ENCODE measurements at places on chromosomes 12 and 14.
A peak's percentile ranks its signal among the peaks of the same experiment; 100 is the strongest.

- DNase-seq, result no peak
Observed at GRCh38 chr12:131092901-131093603, 139.3 kb downstream of the ADGRD1 start.

- DNase-seq, result no peak
Observed at GRCh38 chr14:75977582-75977943, 4.2 kb downstream of the TGFB3 start.

- peak; percentile 93 for DNase-seq
Observed at GRCh38 chr12:64461634-64462414, 9.9 kb downstream of the TBK1 start.

GRCh38 chr14:36662258-36662542 lies 540 bp downstream of the PAX9 start:
- no peak for DNase-seq

DNA sequence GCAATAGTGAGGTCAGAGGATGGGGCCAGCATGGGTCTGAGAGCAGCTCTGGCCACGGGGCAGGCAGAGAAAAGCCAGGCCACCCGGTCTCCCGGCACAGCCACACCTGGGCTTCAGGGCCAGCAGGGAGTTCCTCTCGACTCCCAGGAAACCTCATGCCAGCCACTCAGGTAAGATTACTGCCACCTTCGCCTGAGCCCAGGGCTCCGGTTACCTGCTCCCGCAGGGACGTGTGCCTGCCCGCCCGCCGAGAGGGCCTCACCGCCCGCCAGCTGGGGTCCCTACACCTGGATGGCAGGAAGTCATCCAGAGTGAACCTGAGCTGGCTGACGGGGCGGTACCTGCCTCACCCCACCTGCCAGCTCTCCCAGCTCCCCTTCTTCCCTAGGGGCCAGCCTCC lies 7.3 kb downstream of the JAG2 start:
- no peak for DNase-seq

- DNase-seq, result peak; percentile 74
Observed at GRCh38 chr12:28191051-28192048, 1.1 kb downstream of the CCDC91 start.

GRCh38 chr12:88471331-88472045 lies 108.8 kb downstream of the KITLG start:
- peak; percentile 94 for DNase-seq

DNA sequence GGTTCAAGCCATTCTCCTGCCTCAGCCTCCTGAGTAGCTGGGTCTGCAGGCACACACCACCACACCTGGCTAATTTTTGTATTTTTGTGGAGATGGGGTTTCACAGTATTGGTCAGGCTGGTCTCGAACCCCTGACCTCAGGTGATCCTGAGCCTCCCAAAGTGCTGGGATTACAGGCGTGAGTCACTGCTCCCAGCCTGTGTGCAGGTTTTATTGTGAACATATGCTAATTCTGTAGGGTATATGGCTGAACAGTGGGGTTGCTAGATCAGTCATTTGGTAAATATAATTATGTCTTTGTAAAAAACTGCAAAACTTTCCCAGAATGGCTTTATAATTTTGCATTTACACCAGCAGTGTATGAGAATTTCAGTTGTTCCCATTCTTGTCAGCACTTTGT lies 85.9 kb downstream of the RCOR1 start:
- DNase-seq, result no peak

DNA sequence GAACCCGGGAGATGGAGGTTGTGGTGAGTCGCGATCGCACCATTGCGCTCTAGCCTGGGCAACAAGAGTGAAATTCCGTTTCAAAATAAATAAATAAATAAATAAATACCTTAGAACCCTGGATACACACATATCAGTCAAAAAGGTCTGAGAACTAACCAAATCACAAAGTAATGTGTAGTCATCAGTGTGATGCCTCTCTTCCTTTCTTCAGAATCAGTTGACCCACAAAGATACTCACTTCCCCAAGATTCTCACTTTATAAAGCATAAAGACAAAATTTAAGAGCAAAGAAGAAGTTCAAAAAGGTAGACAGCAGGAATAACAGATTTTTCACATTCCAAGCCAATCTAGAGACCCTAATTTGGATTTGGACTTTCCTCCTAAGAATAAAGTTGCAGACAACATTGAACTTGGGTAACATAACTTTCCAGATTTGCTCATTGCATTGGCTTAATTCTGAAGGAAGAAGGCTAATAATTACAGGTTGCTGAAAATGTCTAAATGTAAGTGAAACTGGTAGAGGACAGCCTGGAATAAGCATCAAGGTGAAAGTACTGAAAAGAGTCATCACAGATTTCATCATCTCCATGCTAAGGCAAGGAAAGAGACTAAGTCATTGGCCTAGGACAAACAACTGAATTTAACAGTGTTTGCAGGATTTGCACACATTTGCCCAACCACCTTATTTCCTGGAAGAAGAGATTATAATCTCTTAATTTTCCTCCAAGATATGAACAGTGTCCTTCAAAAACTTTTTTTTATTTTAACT lies 17.4 kb downstream of the TMED10 start:
- DNase-seq, result no peak

DNA sequence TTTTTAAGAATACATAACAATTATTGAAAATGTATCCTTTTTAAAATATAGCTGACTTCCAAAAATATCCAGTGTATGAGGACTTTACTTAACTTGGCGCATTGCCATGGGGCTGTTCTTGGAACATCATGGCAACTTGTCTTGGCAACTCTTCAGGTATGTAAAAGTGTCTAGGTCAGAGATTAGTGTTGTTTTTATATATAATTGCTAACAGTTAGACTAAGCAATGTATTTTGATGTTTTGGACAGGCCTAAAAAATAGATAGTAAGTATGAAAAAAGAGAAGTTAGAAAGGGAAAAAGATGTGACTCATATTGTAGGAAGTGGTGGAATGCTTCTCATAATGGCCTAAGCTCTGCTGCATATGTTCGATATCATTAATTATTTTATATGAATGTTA lies 70.9 kb downstream of the MON2 start:
- peak; percentile 63 for DNase-seq

- no peak for DNase-seq
Observed at GRCh38 chr14:48584031-48584430, 908.6 kb upstream of the MDGA2 start.

- no peak for DNase-seq
Observed at GRCh38 chr12:10101042-10101579, 2.3 kb upstream of the CLEC1A start.

DNA sequence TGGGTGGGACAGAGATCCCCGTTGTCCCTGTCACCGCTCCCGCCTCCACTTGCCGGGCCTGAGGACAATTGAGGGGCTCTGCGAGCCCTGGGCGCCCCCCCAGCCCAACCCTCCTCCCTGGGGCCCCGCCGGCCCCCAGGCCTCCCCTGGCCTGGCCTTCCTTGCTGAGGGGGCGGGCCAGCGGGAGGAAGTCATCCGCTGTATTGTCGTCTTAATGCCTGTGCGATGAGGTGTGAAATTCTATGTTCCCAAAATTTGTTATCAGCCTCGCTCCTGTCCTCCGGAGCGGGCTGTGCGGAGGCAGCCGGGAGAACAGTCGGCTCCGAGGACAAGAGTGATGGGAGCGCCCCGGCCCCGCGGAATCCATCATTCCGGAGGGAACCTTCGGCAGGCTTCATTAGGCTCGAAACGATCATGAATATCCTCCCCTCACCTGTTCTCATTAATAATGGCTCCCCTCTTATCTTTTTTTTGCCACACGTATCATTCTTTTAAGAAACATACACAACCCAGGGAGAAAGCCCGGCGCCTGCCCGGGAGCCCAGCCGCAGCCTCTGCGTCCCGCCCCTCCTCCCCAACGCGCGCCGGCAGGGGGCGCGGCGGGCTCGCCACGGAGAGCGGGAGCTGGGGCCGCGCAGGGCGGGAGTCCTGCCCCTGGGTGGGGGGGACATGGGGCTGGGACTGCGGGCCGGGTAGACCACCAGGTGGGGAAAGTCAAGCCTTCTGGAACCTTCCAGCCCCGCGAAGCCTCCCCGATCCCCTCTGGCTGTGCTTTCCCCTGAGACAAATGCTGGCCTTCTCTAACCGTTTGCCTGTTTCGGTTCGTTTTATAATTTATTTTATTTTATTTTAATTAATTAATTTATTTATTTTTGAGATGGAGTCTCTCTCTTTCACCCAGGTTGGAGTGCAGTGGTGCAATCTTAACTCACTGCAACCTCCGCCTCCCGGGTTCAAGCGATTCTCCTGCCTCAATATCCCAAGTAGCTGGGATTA lies 17.1 kb upstream of the DLK1 start:
- DNase-seq, result no peak

DNA sequence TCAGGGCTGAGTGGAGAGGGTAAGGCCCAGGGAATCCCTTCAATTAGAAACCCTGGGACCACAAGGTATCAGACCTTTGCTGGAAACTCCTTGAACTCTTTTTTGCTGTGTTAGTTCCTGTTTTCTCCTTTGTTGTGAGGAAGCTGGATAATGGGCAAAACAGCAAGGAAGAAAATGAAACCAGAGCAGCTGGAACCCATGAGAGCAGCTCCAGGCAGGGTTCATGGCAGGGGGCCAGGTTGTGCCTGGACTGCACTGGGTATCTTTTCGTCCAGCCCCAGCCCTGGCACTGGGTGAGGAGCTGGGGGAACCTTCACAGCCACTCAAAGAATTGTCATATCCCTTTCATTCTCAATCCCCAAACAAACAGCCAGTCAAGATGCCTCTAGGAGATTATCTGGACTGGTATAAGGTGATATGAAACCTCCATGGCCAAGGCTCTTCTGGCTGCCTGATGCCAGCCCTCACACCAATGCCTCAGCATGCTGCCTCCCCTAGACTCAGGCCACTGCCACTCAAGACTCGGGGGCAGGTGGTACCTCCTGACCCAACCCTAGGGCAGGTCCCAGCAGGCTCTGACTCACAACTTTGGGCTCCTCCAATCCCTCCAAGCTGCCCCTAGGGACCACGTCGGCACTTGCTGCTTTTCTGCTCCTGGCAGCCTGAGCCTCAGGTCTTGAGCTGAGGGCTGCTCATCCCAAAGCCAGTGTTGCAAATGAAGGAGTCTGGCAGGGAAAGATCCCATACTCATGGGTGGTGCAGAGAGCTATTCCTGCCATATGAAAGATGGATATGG lies 16.5 kb downstream of the FAM186B start:
- DNase-seq, result peak; percentile 82

GRCh38 chr14:33335366-33335765 lies 396.7 kb downstream of the NPAS3 start:
- DNase-seq, result no peak

GRCh38 chr14:85087201-85087600 lies 442.7 kb upstream of the FLRT2 start:
- peak; percentile 26 for DNase-seq

DNA sequence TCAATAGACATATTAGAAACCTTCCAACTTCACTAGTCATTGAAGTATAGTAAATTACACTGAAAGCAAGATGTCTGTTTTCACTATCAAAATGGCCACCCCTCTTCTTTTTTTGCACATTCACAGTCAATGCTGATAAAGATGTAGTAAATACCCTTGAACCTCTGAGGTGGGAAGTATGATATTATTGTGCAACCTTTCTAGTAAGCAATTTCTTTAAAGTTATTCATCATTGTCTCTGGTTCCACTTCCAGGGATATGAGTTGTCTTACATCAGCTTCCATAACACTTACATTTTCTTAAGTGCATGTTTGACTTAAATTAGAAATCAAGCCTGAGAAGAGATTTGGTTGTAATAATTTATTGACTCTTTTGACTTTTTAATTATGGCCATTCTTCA lies 453.9 kb upstream of the MGAT4C start:
- DNase-seq, result no peak

- peak; percentile 81 for DNase-seq
Observed at GRCh38 chr14:21264025-21264801, 5.0 kb downstream of the HNRNPC start.

Data from LHCN-M2 (cell line).